Suprapubic skin (tissue), 4 donors: ENCODE measurements at places on chromosomes 2 and 18. TPM values are rescaled to one million over a fixed set of nuclear protein-coding genes. Genes with fewer than 3 reads are reported as not detected.

- no peaks in the 10 kb centered on the region for H3K4me1 ChIP-seq
- H3K27me3 ChIP-seq = no peaks in the 10 kb centered on the region
- no peak overlapping the region for H3K27ac ChIP-seq
- H3K36me3 ChIP-seq = no peaks in the 10 kb centered on the region
Measured at GRCh38 chr2:118982039-118982438, 40.0 kb downstream of the MARCO start.

Gene C18orf54
- total RNA-seq = 0.53 TPM

- no peaks in the 10 kb centered on the region for H3K27me3 ChIP-seq
- H3K4me1 ChIP-seq = no peaks in the 10 kb centered on the region
- no peak overlapping the region for H3K27ac ChIP-seq
- H3K4me3 ChIP-seq = no peak overlapping the region
Measured at GRCh38 chr2:58107803-58108710, 61.5 kb downstream of the VRK2 start.

Gene IGFBP5
- 79.1 TPM for total RNA-seq

- H3K4me1 ChIP-seq = no peaks in the 10 kb centered on the region
- no peaks in the 10 kb centered on the region for H3K27me3 ChIP-seq
- no peak overlapping the region for H3K4me3 ChIP-seq
Measured at GRCh38 chr18:53747210-53747609, 477.3 kb downstream of the MBD2 start.

GRCh38 chr18:22084547-22084946, 84.8 kb upstream of the GATA6 start:
- no peaks in the 10 kb centered on the region for H3K4me1 ChIP-seq
- H3K36me3 ChIP-seq = no peaks in the 10 kb centered on the region
- peaks cover 7% of the 10 kb centered on the region for H3K27me3 ChIP-seq

GRCh38 chr2:224997802-224998201, 44.5 kb downstream of the DOCK10 start:
- no peak overlapping the region for H3K27ac ChIP-seq
- peaks cover 12% of the 10 kb centered on the region for H3K4me1 ChIP-seq
- no peak for DNase-seq
- H3K27me3 ChIP-seq = no peaks in the 10 kb centered on the region
- no peak overlapping the region for H3K4me3 ChIP-seq

Gene HOXD12
- not detected for total RNA-seq

GRCh38 chr2:201057715-201058248, 13.7 kb downstream of the HYCC2 start:
- H3K4me1 ChIP-seq = peaks cover 8% of the 10 kb centered on the region
- no peaks in the 10 kb centered on the region for H3K27me3 ChIP-seq
- H3K36me3 ChIP-seq = no peaks in the 10 kb centered on the region
- no peak for DNase-seq

- no peaks in the 10 kb centered on the region for H3K36me3 ChIP-seq
- no peak for DNase-seq
- H3K4me3 ChIP-seq = no peak overlapping the region
- no peaks in the 10 kb centered on the region for H3K27me3 ChIP-seq
- H3K27ac ChIP-seq = no peak overlapping the region
Measured at GRCh38 chr2:221521233-221521845, 50.8 kb downstream of the EPHA4 start.

Gene REEP1
- 5.2 TPM for total RNA-seq

- no peaks in the 10 kb centered on the region for H3K4me1 ChIP-seq
- H3K4me3 ChIP-seq = no peak overlapping the region
- H3K27me3 ChIP-seq = peaks cover 48% of the 10 kb centered on the region
- no peak overlapping the region for H3K27ac ChIP-seq
Measured at GRCh38 chr18:78769502-78770105, 210.0 kb upstream of the SALL3 start.

Gene TP53I3
- total RNA-seq = 6.7 TPM

DNA sequence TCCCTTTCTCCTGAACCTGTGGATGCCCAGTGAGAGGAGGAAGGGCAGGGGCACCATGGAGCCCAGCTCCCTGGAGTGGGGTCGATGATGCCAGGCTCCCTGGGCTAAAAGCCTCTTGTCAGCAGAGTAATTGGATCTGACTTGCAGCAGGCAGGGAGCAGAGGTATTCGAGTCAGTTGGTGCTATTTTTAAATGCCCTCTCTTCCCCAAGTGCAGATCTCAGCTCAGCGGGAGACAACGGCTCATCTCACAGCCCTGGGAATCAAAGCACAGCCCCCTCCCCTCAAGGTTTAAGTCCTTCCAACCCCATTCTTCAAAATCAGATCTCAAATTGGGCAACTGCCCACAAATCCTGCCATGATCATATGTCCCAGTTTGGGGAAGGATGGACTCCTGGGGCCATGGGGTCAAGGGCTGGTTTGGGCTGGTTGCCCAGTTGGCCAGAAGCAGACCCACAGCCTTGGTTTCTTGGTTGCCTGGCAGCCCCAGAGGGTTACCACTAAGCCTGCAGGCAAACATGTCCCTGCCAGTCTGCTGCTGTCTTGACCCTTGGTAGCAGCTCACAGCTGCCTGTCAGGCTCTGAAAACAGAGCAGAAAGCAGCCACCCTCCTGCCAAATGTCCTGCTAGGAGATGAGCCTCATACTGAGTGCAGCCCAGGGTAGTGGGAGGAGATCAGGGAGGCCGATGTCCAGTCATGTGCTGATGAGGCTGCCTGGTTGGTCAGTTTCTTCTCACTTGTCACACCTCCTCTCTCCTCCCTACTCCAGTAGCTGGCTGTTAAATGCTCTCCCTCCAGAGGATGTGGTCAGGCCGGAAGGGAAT, 244.9 kb downstream of the LOXHD1 start:
- no peak for DNase-seq
- H3K27me3 ChIP-seq = no peaks in the 10 kb centered on the region
- no peaks in the 10 kb centered on the region for H3K36me3 ChIP-seq
- H3K4me3 ChIP-seq = no peak overlapping the region

GRCh38 chr2:139156730-139157129, 376.5 kb upstream of the NXPH2 start:
- no peaks in the 10 kb centered on the region for H3K27me3 ChIP-seq
- H3K4me1 ChIP-seq = no peaks in the 10 kb centered on the region
- no peak overlapping the region for H3K27ac ChIP-seq
- no peak overlapping the region for H3K4me3 ChIP-seq
- DNase-seq = no peak
- no peaks in the 10 kb centered on the region for H3K36me3 ChIP-seq

Gene REG3G
- total RNA-seq = not detected

GRCh38 chr2:1748176-1748740, 3.9 kb upstream of the PXDN start:
- no peak for DNase-seq
- no peak overlapping the region for H3K4me3 ChIP-seq
- no peaks in the 10 kb centered on the region for H3K36me3 ChIP-seq
- no peak overlapping the region for H3K27ac ChIP-seq
- peaks cover 25% of the 10 kb centered on the region for H3K4me1 ChIP-seq
- H3K27me3 ChIP-seq = peaks cover 64% of the 10 kb centered on the region

DNA sequence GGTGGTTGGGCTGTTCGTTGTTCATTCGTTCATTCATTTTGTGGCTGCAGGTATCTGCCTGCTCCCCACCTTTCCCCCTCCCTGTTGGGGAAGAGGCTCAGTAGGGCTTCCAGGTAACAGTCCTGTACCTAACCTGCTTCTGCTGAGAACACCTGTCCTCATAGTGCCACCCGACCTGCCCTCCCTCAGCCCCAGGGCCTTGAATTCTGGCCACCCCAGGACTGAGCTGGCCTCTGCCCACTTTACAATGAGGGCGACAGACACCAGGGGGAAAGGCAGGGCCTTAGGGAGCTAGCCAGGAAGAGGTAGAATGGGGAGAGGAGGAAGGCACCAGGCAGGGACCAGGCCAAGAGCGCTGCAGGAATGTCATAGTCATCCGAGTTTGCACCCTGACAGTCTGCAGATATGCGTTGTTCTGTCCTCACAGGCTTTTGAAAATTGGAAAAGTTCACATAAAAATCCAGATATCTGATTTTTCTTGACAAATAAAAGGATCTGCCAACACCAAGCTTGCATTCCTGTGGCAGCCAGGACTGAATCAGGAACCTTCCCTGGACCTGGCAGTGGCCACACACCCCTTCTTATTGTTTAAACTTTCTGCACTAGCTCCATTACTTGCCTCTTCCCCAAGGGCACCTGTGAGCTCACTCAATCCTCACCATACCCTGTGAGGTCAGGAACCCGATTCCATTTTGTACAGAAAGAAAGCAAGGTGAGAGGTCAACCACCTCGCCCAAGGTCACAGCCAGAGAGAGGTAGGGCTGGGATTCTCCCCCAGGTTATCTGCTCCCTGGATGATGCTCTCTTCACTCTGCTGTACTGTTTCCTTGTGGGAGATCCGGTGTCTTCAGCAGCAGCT, 35.3 kb upstream of the MRPL33 start:
- H3K4me1 ChIP-seq = peaks cover 21% of the 10 kb centered on the region
- no peaks in the 10 kb centered on the region for H3K27me3 ChIP-seq
- peak overlapping the region; percentile 77 for H3K27ac ChIP-seq
- H3K36me3 ChIP-seq = no peaks in the 10 kb centered on the region
- DNase-seq = no peak

DNA sequence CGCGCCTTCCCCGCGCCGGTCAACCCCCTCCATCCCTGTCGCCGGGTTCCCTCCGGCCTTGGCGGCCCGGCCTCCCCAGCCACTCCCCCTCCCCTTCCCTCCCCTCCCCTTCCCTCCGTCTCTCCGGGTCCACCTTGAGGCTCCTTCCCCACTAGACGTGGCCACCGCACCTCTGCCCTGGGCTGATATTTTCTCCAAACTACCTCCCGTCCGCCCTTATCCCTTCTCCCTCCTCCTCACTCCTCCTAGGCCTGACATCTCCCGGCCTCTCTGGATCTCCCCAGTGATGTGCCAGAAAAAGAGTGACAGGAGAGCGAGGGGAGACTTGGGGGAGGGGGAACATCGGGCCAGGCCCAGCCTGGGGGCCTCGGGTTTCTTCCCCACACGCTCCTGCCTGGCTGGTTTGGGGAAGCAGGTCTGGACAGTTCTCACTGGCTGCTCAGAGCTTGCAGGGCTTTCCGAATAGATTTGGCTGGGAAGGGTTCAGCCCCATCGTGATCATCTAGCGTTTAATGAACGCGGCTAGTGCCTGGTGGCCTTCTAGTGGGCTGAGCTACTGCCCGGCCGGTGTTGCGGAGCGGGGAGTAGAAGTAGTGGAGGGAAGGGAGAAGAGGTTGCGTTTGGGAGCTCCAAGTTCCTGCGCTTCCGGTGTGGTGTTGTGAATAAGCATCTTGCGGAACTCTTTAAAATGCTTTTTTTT, 641 bp downstream of the MAPRE3 start:
- H3K36me3 ChIP-seq = no peaks in the 10 kb centered on the region
- peaks cover 38% of the 10 kb centered on the region for H3K4me1 ChIP-seq
- peak overlapping the region; percentile 82 for H3K27ac ChIP-seq
- peak; percentile 65 for DNase-seq
- no peaks in the 10 kb centered on the region for H3K27me3 ChIP-seq

Gene DAPL1
- 284 TPM for total RNA-seq

Gene SCYGR4
- 1.5 TPM for total RNA-seq

DNA sequence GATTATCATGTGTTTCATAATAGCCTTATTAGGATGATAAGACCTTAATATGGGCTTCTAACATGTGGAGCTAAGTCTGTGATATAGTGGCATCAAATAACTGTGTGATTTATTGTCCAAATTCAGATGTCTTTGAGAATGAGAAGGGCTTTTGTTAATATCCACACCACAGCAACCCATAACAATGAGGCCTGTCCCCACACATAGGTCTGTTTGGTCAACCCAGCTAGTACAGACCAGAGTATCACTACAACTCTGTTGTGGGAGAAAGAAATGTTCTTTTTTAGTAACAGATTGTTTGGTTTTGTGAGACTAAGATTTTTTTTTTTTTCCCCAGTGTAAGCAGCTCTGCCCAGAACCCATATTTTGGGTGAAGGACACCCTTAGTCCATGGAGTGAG, 439.2 kb downstream of the PIK3C3 start:
- H3K4me1 ChIP-seq = no peaks in the 10 kb centered on the region
- DNase-seq = no peak
- H3K27ac ChIP-seq = no peak overlapping the region

Gene CXCR1
- total RNA-seq = not detected

DNA sequence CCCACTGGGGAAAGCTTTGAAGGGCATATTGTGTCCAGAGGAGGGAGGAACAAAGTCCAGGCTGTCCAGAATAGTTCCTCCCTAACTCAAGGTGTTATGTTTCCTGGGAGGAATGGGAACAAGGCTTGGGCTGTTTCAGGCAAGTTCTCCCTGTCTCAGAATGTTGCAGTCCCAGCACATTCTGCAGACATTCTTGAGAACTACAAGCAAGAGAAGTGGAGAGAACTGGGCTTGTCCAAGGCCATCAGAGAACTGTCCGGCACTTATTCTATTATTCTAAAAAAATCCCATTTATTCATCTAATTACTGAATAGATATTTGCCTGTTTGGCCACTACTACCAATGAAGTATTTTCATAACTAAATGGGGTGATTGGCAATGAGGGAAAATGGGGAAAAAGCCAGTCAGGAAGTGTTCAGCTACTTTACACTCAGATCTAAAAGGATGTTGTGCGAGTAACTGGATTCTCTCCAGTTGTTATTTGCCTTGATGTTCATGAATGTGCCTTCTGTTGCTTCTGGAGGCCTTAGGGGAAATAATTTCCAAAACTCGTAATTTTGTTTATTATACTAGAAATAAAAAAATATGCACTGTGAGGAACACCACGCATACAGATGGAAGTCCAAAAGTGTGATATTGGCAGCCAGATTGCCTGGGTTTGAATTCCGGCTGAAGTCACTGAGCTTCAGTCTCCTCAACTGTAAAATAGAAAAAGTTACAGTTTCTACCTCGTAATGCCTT, 300.1 kb upstream of the RND3 start:
- H3K4me3 ChIP-seq = no peak overlapping the region
- no peaks in the 10 kb centered on the region for H3K27me3 ChIP-seq
- peaks cover 31% of the 10 kb centered on the region for H3K4me1 ChIP-seq
- no peak for DNase-seq
- peak overlapping the region; percentile 12 for H3K27ac ChIP-seq

GRCh38 chr2:16461672-16462071, 204.0 kb downstream of the CYRIA start:
- no peaks in the 10 kb centered on the region for H3K4me1 ChIP-seq
- no peak overlapping the region for H3K4me3 ChIP-seq
- H3K27ac ChIP-seq = no peak overlapping the region

- H3K27ac ChIP-seq = no peak overlapping the region
- no peak for DNase-seq
- no peaks in the 10 kb centered on the region for H3K36me3 ChIP-seq
- no peaks in the 10 kb centered on the region for H3K27me3 ChIP-seq
- no peak overlapping the region for H3K4me3 ChIP-seq
Measured at GRCh38 chr18:3998698-3999333, 456.3 kb downstream of the DLGAP1 start.

Gene SLC9A2
- total RNA-seq = 3.3 TPM

- H3K27me3 ChIP-seq = peaks cover 89% of the 10 kb centered on the region
- H3K27ac ChIP-seq = no peak overlapping the region
- H3K36me3 ChIP-seq = no peaks in the 10 kb centered on the region
- DNase-seq = no peak
Measured at GRCh38 chr2:219059725-219060682, 717 bp downstream of the IHH start.
